ENCODE measurements at places on chromosomes 7 and 10. TPM values are rescaled to one million over a fixed set of nuclear protein-coding genes. Genes with fewer than 3 reads are reported as not detected.

The TAS2R3 gene
- 2.9 TPM for total RNA-seq

The CCL26 gene
- 0.65 TPM for total RNA-seq

The ECD gene
- 43.5 TPM for total RNA-seq

The CTTNBP2 gene
- total RNA-seq, result 0.65 TPM

The MMD2 gene
- total RNA-seq, result not detected

The PDLIM1 gene
- 1.2 TPM for total RNA-seq

The HOXA6 gene
- total RNA-seq, result 8.8 TPM

The PLCE1 gene
- 25.6 TPM for total RNA-seq

The MEST gene
- total RNA-seq, result 1,396 TPM

The ACBD7 gene
- total RNA-seq, result 2.4 TPM

The FAM185A gene
- 8.6 TPM for total RNA-seq

The TAS2R16 gene
- total RNA-seq, result not detected

The MLXIPL gene
- total RNA-seq, result not detected

The PIK3CG gene
- 0.11 TPM for total RNA-seq

The INSYN2A gene
- total RNA-seq, result 0.13 TPM

The TUBAL3 gene
- total RNA-seq, result not detected

The IDI2 gene
- total RNA-seq, result not detected

The SPAG6 gene
- 2.1 TPM for total RNA-seq

The PARD3 gene
- 39.9 TPM for total RNA-seq

The LIPM gene
- total RNA-seq, result not detected

The DYDC2 gene
- total RNA-seq, result not detected

The NPTX2 gene
- 0.43 TPM for total RNA-seq

The C10orf105 gene
- 2.9 TPM for total RNA-seq

The PHYHIPL gene
- total RNA-seq, result not detected

The URGCP gene
- 37.1 TPM for total RNA-seq

The INPP5F gene
- total RNA-seq, result 13.3 TPM

The SEMA3C gene
- total RNA-seq, result 669 TPM

The STEAP4 gene
- 270 TPM for total RNA-seq

The TRIM73 gene
- total RNA-seq, result 1.7 TPM

The NUP205 gene
- total RNA-seq, result 37.4 TPM

The ITPRID1 gene
- total RNA-seq, result not detected

The NIPSNAP2 gene
- total RNA-seq, result 49.2 TPM

The NUTM2E gene
- not detected for total RNA-seq

The UPK3BL2 gene
- 0.54 TPM for total RNA-seq

The HYAL4 gene
- total RNA-seq, result not detected

The FAM25G gene
- total RNA-seq, result not detected

The TRA2A gene
- total RNA-seq, result 33.6 TPM

The DDC gene
- total RNA-seq, result not detected

The LRRC18 gene
- not detected for total RNA-seq

The VPS26A gene
- total RNA-seq, result 50.3 TPM

The CCDC126 gene
- 9.0 TPM for total RNA-seq

The OGDHL gene
- total RNA-seq, result 0.54 TPM

The AMPH gene
- total RNA-seq, result 5.4 TPM

The FAM241B gene
- 0.91 TPM for total RNA-seq

The MEOX2 gene
- total RNA-seq, result 15.0 TPM

The ACSM6 gene
- total RNA-seq, result not detected

The SPDYE5 gene
- 0.13 TPM for total RNA-seq

The NEURL1 gene
- total RNA-seq, result 0.26 TPM

The GBX1 gene
- not detected for total RNA-seq

The GIMAP2 gene
- 6.1 TPM for total RNA-seq

The WNT8B gene
- not detected for total RNA-seq

The HELLS gene
- total RNA-seq, result 31.9 TPM
